Naive thymus-derived CD4-positive, alpha-beta T cell (primary cell): ENCODE measurements at places on chromosomes 11 and 22. TPM values are rescaled to one million over a fixed set of nuclear protein-coding genes. Genes with fewer than 3 reads are reported as not detected.

Gene PRG3
- total RNA-seq: not detected

GRCh38 chr11:99327527-99327926 is 306.8 kb downstream of the CNTN5 start:
- DNase-seq: no peak

GRCh38 chr22:46789992-46790391 is 27.5 kb downstream of the TBC1D22A start:
- DNase-seq: no peak

DNA sequence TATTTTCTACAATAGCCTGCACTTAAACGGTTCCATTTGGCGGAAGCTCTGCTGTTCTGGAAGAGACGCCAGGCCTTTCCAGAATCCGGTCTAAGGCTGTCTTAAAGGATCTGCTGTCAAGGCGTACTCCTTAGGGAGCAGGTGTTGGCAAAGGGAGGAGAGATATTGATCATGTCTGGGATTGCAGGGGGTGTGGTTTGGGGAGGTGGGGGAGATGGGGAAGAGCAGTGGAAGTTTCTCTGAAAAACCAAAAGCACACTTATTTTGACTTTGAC is 22.5 kb upstream of the WNT11 start:
- no peak for DNase-seq

GRCh38 chr11:76209973-76210930 is 4.0 kb upstream of the WNT11 start:
- no peak for DNase-seq

DNA sequence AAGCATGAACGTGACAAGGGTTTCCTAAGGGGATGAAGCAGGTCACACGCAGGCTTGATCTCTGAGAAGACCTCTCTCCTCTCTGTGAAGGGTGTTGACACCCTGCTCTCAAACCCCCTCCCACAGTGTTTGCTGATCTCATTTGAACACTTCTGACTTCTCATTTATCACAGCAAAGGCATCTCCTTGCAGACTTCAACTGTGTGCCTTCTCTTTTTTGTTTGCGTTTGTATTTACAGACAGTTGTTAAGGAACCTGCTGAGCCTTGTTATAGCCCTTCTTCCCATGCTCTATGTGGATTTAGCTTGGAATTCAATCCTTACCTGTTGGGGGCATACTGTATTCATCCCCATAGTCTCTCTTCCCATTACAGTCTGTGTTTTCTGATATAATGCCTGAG is 206.5 kb downstream of the NELL1 start:
- no peak for DNase-seq

- no peak for DNase-seq
Observed at GRCh38 chr11:82830746-82831145, 69.5 kb downstream of the PRCP start.

DNA sequence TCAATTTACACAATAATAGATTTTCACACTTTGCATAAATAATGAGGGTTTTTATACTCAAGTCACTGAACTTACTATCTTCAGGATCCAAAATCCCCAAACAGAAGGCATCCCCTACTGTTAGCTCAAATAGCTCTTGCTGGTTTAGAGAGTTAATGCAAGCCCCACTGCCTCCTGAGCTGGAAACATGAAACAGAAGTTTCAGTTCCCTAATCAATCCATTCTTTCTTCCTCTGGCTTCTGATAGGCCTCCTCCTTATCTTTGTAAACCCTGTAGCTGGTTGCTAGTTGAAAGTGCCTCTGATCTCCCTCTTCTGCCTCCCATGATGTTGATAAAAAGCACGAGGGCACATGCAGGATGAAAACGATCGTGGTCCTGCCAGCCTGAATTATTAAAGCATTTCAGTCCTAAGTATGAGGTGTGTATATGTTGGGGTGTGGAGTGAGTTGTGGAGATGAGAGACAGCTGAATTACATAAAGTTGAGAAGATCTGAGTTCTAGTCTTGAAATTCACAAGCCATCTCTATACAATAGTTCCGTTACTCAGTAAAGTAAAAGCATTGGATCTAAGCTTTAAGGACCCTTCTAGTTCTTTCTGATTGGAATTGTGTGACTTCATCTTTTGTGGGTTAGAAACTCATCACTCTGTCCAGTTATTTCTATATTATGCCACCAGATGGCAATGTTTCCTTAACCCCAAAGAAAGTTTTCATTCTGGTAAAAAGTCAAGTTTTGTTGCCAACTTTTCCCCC is 35.0 kb upstream of the EHF start:
- peak; percentile 47 for DNase-seq

- no peak for DNase-seq
Observed at GRCh38 chr11:126160345-126161022, 51.0 kb downstream of the RPUSD4 start.
